GM12891 (cell line): ENCODE measurements at places on chromosomes 16 and 17.

DNA sequence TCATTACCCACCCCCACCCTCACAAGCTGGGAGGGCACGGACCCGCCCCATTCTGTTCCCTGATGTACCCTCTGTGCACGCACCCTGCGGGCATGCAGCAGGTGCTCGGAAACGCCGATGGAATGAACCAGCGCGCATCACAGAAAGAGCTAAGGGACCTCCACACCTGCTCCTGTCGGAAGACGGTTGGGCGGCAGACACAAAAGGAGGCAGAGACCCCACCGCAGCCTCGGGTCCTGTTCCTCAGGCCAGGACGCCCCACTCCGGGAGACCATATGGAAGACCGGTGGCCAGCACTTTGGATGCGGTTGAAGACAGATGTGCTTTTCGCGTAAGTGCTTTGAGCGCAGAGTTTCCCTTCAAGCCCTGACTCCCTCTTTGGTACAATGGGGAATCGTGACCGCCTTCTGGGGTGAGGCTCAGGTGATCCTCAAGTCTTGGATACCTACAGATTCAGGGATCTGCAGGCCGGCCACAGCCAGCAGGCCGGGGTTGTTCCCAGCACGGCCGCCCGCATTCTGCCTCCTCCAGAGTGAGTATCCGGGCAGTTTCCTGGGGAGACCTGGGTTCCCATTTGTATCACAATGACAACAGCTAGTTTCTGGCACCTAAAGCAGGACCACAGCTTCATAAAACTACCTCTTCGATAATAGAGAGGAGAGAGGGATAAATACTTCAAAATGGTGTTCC lies 123.1 kb downstream of the FOXL1 start:
- DNase-seq = no peak

- no peak for DNase-seq
Observed at GRCh38 chr17:17965152-17965721, 7.0 kb downstream of the TOM1L2 start.

DNA sequence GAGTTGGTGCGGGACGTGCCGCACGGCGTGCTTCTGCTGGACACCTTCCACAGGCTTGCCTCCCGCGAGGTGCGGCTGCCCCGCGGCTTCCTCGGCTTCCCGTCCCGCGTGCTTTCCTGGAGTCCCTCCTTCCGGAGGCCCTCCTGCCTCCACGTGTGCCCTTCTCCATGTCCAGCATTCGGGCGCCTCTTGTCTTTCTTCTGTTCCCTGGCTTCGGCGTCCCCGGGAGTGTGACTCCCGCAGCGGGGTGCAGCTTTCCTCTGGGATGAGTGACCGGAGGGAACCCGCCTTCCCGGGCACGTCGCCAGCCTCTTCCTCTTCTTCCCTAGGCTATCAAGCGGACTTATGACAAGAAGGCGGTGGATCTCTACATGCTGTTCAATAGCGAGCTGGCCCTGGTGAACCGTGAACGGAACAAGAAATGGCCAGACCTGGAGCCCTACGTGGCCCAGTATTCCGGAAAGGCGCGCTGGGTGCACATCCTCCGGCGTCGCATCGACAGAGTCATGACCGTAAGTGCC lies 23.0 kb downstream of the DNAH2 start:
- no peak for DNase-seq

- DNase-seq = no peak
Observed at GRCh38 chr16:17467923-17468540, 2.7 kb downstream of the XYLT1 start.

GRCh38 chr17:48153691-48154358 lies 46.3 kb downstream of the SNX11 start:
- no peak for DNase-seq

DNA sequence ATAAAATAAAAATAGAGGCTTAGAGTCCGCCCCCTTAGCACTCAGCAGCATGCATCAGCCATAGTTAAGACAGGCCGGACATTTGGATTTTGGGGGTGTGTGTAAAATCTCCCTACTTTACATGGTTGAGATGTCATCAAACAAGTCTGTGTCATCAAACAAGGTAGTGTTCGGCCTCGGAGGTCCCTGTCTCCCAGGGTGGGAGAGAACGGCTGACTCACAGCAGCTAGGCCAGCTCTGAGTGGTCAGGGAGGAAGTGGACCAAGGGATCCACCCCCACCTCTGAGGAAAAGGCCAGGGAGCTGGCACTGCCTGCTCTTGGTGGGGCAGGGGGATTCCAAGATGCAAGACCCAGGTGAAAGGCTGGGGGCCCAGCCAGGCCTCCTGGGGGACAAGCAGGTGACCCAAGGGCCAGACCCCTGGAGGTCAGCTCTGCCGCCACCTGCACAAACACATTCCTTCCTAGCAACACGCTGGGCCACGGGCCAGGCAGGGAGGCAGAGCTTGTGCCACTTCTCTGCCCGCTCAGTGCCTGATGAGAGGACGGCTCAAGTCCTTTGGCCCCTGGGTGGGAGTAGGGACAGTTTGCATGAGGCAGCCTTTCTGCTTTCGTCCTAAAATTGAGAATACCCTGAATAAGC lies 28.5 kb downstream of the KIFC3 start:
- no peak for DNase-seq

GRCh38 chr17:76543826-76544545 lies 4.1 kb downstream of the PRCD start:
- DNase-seq = no peak

DNA sequence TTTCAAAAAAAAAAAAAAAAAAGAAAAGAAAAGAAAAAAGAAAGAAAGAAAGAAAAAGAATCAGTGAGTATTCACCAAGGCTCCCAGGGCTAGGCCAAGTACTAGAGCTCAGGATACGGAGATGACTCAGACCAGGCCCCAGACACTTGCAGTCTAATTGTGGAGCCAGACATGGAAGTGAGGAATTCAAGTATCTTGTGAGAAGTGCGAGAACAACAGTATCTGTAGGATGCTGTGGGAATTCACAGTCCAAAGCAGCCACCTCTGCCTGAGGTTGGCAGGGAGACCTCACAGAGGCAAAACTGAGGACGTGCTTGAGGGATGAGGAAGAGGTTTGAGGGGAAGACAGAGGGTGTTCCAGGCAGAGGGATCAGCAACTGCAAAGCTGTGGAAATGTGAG lies 14.0 kb upstream of the ALDOA start:
- no peak for DNase-seq
